ENCODE measurements at places on chromosomes 5 and 9. TPM values are rescaled to one million over a fixed set of nuclear protein-coding genes. Genes with fewer than 3 reads are reported as not detected.

NUTM2G gene
- not detected for total RNA-seq

PDE8B gene
- total RNA-seq: 0.07 TPM

C5orf58 gene
- total RNA-seq: not detected

MSX2 gene
- total RNA-seq: not detected

PHF24 gene
- total RNA-seq: 0.08 TPM

NSG2 gene
- not detected for total RNA-seq

DNA sequence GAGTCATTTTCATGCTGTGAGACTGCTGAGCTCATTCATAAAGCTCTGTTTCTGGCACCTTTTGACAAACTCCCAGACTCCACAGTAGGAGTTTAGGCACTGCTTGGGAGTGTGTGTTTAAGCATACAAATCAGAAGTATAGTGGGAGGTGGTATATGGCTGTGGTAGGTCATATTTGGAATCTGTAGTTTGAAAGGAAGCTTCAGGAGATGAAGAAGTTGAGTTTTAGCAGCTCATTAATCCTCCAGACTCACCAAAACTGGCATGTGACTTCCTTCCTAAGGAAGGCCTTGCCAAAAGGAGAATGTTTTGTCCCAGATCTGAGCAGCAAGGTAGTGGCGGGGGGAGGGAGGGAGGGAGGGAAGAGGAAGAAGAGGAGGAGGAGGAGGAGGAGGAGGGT is 52.8 kb downstream of the SAXO1 start:
- no peak for DNase-seq
- no peak overlapping the region for H3K27ac ChIP-seq
- H3K4me1 ChIP-seq: no peaks in the 10 kb centered on the region
- no peaks in the 10 kb centered on the region for H3K36me3 ChIP-seq
- no peak overlapping the region for H3K4me3 ChIP-seq

GRCh38 chr5:160938532-160938931 is 86.5 kb upstream of the ATP10B start:
- no peaks in the 10 kb centered on the region for H3K36me3 ChIP-seq
- no peak overlapping the region for H3K4me3 ChIP-seq
- no peak for DNase-seq
- no peaks in the 10 kb centered on the region for H3K27me3 ChIP-seq
- no peaks in the 10 kb centered on the region for H3K4me1 ChIP-seq

DNA sequence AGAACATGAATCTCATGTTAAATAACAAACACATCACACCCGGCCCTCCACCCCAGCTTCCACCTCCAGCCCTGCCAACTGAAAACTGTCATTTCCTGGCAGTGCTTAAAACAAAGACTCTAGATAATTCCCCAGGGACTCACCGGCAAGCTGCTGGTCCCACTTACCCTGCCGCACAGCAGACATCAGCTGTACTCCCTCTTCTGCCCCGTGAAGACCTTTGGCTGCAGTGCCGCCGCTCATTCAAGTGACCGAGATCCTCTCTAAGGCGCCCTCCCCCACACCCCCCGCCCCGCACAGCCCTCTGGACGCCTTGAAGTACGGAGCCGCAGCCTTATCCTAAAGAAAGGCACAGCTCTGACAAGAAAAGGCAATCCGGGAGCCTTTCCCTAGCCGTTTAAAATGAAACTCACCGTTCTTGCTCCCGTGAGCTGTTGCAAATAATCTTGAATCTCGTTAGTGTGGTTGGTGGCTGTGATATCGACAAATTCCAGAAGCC is 434 bp downstream of the GLRX start:
- peaks cover 68% of the 10 kb centered on the region for H3K4me1 ChIP-seq
- DNase-seq: no peak
- peak overlapping the region; percentile 91 for H3K4me3 ChIP-seq
- no peaks in the 10 kb centered on the region for H3K27me3 ChIP-seq
- no peaks in the 10 kb centered on the region for H3K36me3 ChIP-seq
- peak overlapping the region; percentile 91 for H3K27ac ChIP-seq

GRCh38 chr9:137017791-137018497 is 10.1 kb downstream of the ABCA2 start:
- no peaks in the 10 kb centered on the region for H3K4me1 ChIP-seq
- H3K36me3 ChIP-seq: no peaks in the 10 kb centered on the region
- no peak for DNase-seq
- no peak overlapping the region for H3K27ac ChIP-seq
- no peaks in the 10 kb centered on the region for H3K27me3 ChIP-seq

DNA sequence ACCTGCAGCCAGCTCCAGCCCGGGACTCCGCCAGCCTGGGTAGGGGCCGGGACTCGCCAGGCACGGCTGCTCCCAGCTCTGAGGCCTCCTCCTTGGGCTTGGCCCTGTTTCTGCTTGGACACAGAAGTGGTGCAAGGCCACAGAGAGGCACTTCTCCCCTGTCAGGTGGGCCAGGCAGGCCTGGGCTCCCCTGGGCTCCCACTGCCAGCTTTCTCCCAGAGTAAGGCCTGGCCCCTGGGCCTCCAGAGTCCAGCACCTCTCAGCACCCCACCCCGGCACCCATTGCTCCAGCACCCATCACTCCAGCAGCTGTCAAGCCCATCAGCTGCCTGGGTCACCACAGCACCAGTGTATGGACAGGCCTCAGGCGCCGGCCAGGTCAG is 71.1 kb upstream of the LRRTM2 start:
- H3K27me3 ChIP-seq: no peaks in the 10 kb centered on the region
- H3K4me1 ChIP-seq: peaks cover under 1% of the 10 kb centered on the region
- H3K27ac ChIP-seq: no peak overlapping the region
- no peak overlapping the region for H3K4me3 ChIP-seq
- H3K36me3 ChIP-seq: no peaks in the 10 kb centered on the region

- DNase-seq: no peak
- no peak overlapping the region for H3K4me3 ChIP-seq
- peaks cover 37% of the 10 kb centered on the region for H3K4me1 ChIP-seq
- H3K27me3 ChIP-seq: no peaks in the 10 kb centered on the region
- no peak overlapping the region for H3K27ac ChIP-seq
Measured at GRCh38 chr9:93122721-93123221, 11.3 kb downstream of the NINJ1 start.

DNA sequence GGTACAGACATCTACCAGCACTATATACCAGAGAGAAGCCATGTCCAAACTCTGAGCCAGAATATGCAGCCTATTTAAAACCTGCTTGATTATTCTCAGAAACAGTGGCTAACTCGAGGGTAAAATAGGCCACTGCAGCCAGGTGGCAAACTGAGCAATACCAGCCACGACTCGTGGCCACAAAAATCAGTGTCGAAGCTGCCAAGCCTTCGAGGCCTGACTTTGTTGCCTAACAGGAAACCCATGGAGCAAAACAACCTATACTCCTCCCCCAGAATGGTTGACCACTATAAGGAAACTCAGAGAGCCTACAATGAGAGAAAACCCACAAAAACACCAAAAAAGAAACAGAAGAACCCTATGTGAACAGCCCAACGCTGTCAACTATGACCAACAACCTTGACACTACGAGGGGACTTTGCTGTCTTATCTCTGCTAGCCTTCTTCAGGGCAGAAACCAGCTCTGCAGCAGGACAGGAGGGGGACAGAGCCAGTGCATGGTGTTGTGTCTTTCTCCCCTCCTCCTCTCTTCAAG is 133.8 kb downstream of the TMEM174 start:
- no peak overlapping the region for H3K27ac ChIP-seq
- DNase-seq: no peak
- no peaks in the 10 kb centered on the region for H3K4me1 ChIP-seq
- H3K4me3 ChIP-seq: no peak overlapping the region
- H3K36me3 ChIP-seq: peaks cover 2% of the 10 kb centered on the region

DNA sequence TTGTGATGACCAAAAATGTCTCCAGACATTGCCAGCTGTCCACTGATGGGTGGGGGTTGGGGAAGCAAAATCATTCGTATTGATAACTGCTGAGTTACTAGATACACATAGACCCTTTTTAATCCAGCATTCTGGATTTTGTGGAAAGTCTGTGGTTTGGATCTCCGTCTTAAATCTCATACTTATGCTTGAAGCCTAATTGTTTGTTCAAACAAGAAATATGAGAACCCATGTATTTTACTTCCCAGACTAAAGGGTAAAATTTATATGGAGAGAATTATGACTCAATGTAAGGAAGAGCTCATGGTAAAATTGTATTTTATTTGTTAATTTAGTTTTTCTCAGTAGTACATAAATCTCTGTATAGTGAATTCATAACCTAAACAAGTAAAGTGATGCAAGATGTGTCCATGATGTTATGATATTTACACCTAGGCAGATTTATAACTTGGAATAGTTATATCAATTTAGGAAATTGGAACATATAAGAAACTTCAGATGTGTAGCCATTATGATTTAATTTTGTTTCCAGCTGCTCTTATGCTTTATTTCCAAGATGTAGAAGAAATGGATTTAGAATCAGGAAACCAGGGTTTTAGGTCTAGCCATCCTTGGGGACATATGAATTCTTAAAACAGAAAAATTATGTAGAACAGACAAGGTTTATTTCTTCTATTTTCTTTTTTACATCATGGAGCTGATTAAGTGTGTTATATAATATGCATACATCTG is 4.5 kb upstream of the OGN start:
- H3K4me3 ChIP-seq: no peak overlapping the region
- no peak for DNase-seq
- no peaks in the 10 kb centered on the region for H3K27me3 ChIP-seq
- no peak overlapping the region for H3K27ac ChIP-seq

DNA sequence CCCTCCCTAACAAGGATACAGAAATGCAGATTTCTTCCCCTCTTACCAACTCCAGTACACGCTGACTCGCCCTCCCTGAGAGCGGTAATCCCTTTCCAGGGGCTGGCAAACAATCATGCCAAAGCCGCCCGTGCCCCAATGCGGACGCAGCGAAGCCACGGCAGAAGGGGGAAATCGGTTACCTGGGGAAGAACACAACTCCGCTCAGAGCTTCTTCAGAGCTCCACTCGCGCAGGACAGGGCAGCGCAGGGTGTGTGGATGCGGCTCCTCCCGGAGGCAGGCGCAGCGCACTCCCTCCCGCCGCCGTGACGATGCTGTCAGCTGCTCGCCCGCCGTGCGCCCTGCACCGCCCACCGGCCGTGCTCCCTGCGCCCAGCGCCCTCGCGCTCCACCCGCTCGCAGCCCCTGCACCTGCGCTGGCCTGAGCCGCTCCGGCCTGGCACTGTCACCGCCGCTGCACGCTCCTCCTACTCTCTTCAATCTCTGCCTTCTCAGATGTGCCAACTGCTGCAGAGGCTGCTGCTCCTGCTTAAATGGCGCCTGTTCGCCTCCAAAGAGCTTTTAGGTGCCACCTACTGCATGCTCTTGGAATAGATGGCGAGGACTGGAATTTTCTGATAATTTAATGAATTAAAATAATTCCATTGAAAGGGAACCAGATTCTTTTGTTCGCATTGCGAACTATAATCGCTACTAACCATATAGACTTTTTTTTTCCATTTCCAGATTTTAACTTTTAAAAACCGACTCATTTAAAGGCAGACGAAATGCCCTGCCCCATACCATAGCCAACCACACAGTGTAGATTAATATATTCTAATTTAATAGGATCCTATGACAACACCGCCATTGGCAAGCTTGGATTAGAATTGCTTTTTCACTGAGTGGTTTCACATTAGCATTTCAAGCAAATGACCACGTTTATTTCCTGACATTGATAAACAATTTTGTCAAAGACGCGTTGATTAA is at the start of gene DIRAS2:
Gene DIRAS2 (minus strand): TSS at position 255 of the 970 bp plus-strand sequence. CDS start 28,997 bp downstream, outside the sequence.
- H3K4me3 ChIP-seq: no peak within 1 kb of the TSS
- no peak for DNase-seq
- H3K4me1 ChIP-seq: no peaks in the 10 kb centered on the region
- peaks cover 65% of the 10 kb centered on the region for H3K27me3 ChIP-seq
- no peaks in the 10 kb centered on the region for H3K36me3 ChIP-seq

DNA sequence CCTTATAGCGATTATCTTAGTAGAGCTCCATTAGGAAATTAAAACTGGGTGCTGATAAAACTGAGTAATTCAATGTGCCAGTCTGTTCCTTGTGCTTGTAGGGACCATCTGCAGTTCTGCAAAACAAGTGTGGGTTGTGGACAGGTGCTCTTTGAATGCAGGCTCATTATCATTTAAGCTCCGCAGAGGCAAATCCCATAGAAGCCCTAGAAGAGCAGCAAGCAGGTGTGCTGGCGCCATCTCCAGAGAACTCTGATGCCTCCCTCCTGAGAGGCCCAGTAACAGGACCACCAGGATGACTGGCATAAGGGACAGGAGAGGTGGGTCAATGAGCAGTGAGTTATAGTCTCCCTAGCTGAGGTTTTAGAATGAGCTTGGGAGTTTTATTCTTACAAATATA is 1342.4 kb upstream of the DMAC1 start:
- H3K36me3 ChIP-seq: no peaks in the 10 kb centered on the region
- no peak overlapping the region for H3K4me3 ChIP-seq
- H3K27me3 ChIP-seq: no peaks in the 10 kb centered on the region
- no peaks in the 10 kb centered on the region for H3K4me1 ChIP-seq
- no peak overlapping the region for H3K27ac ChIP-seq

GRCh38 chr5:158162026-158162425 is 303.1 kb upstream of the CLINT1 start:
- peaks cover 7% of the 10 kb centered on the region for H3K27me3 ChIP-seq
- DNase-seq: no peak
- no peak overlapping the region for H3K4me3 ChIP-seq
- no peaks in the 10 kb centered on the region for H3K36me3 ChIP-seq
- H3K4me1 ChIP-seq: no peaks in the 10 kb centered on the region

DNA sequence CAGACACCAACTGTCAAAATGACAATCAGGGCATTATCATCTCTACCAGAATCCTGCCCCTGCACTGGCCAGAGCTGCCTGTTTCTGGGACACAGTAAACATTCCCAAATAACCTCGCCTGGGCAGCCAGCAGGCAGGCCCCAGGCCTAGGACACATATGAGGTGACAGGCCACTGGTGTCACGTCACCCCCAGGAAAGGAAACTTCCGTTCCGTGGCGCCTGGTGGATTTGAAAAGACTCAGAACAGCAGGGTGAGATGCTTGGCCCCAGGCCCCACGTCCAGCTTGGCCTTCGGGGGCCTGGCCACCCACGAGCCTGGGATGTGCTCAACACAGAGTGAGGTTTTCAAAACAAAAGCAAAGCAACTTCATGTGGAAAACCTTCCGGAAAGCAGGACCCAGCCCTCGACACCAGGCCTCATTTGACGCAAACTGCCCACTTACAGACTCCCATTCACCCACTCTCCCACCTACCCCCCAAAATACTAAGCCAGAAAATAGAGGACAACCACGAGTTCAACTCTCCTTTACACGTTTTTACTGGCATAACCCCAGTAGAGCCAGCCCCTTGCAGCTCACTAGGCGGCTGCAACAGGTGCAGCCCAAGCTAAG is 1.2 kb downstream of the SEMA4D start:
- H3K27ac ChIP-seq: peak overlapping the region; percentile 92
- H3K4me3 ChIP-seq: peak overlapping the region; percentile 94
- no peaks in the 10 kb centered on the region for H3K27me3 ChIP-seq
- peaks cover 89% of the 10 kb centered on the region for H3K4me1 ChIP-seq

GRCh38 chr5:81755320-81755719 is 4.4 kb upstream of the SSBP2 start:
- peaks cover 8% of the 10 kb centered on the region for H3K4me1 ChIP-seq
- DNase-seq: no peak
- H3K4me3 ChIP-seq: no peak overlapping the region
- peaks cover 6% of the 10 kb centered on the region for H3K27me3 ChIP-seq
- no peak overlapping the region for H3K27ac ChIP-seq

- H3K27ac ChIP-seq: no peak overlapping the region
- H3K4me1 ChIP-seq: no peaks in the 10 kb centered on the region
- H3K36me3 ChIP-seq: no peaks in the 10 kb centered on the region
- no peak overlapping the region for H3K4me3 ChIP-seq
Measured at GRCh38 chr5:3122985-3123762, 371.7 kb upstream of the IRX2 start.

- no peaks in the 10 kb centered on the region for H3K27me3 ChIP-seq
- H3K27ac ChIP-seq: peak overlapping the region; percentile 31
- DNase-seq: no peak
- no peak overlapping the region for H3K4me3 ChIP-seq
- H3K36me3 ChIP-seq: peaks cover 5% of the 10 kb centered on the region
- H3K4me1 ChIP-seq: peaks cover 47% of the 10 kb centered on the region
Measured at GRCh38 chr5:158431369-158432029, 572.6 kb upstream of the CLINT1 start.
